ENCODE measurements at places on chromosomes 3 and 15.

DNA sequence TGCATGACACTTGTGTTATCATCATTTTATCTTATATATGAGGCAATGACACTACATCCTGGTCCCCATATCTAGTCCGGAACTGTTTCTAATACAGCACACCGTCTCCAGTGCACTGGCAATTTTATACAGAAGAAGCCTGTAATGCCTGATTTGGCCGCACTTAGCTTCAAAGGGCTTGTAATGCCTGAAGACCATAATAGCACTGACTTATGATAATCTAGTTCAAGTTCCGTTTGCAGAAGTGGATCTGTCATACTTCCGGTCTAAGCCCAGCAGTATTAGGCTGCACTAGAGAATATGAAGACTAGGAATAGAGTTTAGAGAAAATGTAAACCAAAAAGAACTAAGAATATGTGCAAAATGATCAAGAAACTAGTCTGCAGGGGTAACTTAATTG is 1.3 kb downstream of the BNIP2 start:
- DNase-seq = no peak

DNA sequence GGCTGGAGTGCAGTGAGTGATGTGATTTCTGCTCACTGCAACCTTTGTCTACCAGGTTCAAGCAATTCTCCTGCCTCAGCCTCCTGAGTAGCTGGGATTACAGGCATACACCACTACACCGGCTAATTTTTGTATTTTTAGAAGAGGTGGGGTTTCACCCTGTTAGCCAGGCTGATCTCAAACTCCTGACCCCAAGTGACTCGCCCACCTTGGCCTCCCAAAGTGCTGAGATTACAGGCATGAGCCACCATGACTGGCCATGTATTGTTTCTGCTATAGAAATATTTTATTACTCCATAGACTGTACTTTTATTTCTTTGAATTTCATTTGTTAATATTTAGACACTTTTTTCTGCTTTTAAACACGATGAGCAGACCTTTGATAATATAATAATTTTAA is 60.4 kb downstream of the GTF2E1 start:
- no peak for DNase-seq

DNA sequence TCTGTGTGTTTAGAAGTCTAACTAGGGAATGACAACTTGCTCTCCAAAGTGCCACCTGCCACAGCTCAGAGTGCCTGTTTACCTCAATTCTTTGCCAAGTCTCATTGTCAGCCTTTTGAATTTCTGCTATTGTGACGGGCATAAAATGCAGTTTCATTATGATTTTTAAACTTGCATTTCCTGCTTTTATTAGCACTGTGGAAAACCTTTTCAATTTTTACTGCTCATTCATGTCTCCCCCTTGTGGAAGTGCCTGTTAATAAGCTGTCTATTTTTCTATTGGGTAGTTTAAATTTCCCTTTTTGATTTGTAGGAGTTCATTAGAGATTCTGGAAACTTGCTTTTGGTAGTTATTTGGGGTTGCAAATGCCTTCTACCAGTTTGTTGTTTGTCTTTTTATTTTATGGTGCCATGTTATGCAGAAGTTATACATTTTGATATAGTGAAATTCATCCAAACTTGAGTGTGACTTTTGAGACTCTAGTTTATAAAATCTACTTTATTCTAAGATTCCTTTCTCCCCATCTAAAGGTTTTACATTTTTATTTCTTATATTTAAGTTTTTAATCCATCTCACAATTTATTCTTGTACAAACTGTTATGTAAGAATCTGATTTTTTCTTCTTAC is 53.9 kb upstream of the FRMD4B start:
- no peak for DNase-seq

- DNase-seq = no peak
Measured at GRCh38 chr15:52757496-52757895, 32.6 kb downstream of the ONECUT1 start.

DNA sequence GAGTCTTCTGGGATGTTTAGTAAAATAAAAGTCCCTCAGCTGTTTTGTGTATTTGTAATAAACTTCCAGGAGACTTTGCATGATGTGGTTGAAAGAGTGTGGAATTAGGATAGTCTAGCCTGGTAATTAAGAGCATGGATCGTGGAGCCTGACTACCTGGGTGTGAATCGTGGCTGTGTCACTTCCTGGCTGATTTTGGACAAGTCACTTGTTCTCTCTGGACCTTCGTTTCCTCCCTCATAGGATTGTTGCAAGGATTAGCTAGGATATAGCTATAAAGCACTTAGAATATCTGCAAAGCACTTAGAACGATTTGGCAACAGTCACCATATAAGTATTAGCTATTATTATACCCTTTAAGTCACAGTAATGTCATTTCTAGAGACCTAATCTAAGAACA is 40.2 kb downstream of the SLMAP start:
- DNase-seq = no peak

DNA sequence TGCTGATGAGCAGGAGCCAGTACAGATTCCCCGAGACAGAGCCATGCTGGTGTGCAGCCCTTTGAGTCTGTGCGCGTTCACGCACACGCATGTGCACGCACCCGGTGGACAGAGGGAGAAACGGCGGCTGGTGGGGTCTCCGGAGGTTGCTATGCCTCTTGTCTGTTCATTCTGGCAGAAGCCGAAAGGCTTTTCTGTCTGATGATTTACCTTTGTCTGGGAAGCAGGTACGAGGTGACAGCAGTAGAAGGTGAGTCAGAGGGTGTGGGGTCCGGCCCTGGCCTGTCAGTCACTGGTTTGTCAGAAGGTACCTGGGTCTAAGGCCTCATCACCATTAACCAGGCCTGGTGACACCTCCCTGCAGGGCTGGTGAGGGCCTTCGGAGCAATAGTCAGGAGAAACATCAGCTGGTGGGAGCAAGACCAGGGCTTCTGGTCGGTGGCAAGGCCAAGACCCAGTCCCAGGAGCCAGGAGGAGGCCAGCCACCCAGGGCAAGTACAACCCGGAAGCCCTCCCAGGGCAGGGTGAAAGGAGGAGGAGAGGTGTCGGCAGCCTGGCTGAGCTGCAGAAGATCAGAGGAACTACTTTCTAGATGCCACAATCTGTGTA is 7.5 kb downstream of the PCSK6 start:
- no peak for DNase-seq

- DNase-seq = no peak
Measured at GRCh38 chr15:53454843-53455721, 304.4 kb downstream of the WDR72 start.

DNA sequence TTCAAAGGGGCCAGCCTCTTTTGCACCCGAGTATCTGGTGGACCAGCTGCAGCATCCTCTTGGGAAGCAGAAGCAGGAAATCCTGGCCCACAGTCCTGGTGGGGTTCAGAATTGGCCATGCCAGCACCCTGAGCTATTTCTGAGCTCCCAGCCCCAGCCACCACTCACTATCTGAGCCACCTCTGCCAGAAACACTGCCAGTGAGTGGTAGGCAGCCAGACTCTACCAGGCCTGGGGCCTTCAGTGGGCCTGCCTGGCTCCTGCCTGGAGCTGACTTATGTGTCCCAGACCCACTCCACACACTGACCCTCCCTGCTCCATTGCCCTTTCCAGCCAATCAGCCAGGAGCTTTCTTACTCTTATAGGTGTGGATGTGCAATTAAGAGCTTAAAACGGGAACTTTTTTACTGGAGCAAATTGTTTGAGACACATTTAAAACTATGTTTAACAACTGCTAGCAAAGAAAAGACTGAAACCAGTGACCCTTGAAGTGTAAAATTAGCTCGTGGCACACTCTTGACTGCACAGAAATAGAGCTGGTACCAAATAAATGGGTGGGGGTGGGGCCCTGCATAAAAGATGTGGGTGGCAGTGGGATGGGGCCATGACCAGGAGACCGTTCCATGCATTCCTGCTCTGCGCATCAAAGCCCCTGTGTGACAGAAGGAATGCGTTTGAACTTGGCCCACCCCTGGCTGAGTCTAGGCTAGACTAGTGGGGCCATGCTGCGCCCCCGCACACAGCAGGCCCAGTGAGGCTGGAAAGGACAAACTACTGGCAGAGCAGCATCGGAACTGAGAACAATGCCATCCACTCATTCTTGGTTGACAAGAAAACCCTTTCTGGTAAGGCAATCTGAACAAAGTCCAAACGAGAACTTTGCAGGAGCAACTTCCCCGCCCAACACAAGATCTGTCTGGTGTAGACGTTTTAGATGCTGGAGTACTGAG is 48.0 kb downstream of the CTNNB1 start:
- no peak for DNase-seq

- no peak for DNase-seq
Measured at GRCh38 chr3:172627057-172627809, 83.6 kb downstream of the NCEH1 start.

DNA sequence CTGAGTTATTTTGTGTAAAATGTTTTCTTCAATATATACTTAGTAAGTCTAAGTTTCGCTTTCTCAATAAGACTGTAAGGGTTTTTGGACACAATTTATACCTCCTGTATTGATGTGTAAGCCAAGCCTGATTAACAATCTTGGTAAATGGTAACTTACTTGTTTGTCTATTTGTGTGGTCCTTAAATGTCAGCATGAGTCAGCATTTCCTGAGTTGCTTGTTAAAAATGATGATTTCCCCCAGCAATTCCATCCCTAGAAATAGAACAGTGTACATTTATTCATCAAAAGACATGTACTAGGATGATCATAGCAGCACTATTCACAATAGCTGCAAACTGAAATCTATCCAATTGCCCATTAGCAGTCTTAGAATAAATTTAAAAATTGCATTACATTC is 53.4 kb upstream of the LRIG1 start:
- DNase-seq = no peak

- no peak for DNase-seq
Measured at GRCh38 chr15:62571072-62571471, 406.0 kb upstream of the C2CD4B start.

DNA sequence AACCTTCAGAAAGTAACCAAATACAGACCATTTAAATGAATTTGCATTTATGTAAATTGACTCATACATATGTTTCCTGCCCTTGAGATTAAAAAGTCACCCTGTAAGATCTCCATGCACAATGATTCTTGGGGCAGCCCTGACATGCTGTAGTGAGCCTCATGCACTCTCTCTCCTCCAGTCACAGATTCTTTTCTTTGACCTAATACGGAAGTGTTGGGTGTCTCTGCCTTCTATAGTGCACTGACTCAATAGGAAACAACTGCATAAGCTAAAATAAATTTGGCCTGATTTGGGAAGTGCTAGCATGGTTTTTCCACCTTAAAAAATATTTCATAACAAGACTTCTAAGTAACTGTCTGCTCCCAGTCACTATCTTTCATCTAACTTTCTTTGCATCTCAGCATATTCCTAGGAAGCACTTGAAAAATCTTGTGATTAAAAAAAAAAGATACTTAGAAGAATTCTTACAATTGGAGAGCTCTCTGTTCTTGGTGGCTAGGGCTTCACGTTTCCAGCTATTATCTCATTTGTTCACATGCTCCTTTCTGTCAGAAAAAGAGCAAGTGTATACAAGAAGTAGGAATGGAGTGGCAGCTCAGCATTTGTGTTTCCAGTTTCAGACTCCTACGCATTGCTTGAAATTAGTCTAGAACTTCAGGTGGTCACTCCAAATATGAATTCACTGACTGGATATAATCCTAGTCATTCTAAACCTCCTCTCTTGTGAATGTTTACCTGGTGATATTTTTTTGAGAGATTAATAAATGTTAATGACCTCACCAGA is 207.9 kb upstream of the COL8A1 start:
- no peak for DNase-seq

DNA sequence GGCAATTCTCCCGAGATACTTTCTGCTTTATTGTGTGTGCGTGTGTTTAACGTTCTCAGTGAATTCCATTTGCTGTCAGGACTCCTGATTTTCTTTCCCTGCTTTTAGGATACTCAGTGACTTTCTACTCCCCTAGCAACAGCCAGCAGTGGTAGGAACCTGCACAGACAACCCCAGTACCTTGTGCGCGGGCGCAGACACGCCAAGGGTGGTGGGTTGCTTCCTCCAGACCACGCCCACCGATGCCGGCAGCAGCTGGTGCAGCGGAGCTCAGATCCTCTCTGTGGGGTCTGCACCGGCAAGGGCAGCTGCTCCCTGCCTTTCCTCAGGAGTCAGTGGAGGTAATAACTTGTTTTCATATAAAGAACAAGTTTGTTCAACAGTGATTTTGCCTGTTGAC is 225.1 kb upstream of the NDN start:
- DNase-seq = no peak
